Kasumi-1 (cell line): ENCODE measurements at places on chromosomes 11 and 22.
A peak's percentile ranks its signal among the peaks of the same experiment; 100 is the strongest.

DNA sequence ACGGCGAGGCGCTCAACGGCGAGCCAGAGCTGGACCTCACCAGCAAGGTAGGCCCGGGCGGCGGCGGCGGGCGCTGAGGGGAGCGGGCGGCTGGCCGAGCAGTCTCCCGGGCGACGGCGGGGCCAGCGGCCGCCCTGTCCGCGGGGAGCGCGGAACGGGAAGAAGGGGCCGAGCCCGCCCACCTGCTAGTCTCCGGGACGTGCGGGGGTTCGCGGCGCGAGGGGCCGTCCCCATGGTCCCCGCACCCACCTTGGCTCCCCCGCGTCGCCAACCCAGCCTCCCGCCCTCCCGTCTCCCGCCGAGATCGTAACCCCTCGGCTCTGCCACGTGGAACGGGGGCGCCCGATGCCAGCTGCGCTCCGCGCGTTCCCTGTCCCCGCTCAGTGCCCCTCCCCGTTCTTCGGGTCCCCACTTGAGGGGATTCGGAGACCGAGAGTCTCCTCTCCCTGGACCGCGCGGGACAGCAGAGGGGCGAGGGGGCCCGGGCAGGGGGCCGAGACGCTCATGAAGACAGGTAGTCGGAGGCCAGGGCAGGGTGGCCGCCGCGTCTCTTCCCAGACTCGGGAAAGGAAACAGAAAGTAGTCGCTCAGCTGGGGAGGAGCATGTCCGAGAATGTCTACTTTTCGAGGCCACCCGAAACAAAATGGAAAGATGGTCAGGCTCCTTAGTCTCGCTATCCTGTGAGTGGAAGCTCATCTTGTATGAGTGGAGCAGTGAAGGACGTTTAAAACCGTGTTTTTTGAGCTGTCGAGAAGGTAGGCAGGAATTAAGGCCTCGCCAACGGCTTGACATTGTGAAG is 557 bp downstream of the GTPBP1 start:
- DNase-seq: peak; percentile 21

DNA sequence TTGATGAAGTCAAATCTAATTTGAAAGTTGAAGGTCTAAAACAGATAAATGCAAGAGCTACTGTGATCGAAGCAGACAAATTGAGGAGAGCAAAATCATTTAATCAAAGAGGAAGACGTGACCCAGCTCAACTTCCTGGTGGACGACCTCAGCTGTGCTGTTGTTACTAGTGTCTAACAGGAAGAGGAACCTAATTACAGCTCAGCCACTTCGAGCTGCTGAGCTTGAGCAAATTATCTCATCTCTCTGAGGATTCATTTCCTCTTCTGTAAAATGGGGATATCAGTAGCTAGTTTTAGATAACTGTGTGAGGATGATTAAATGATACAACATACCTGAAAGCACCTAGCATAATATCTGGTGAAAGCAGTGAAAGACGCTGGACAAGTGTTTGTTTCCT is 48.6 kb upstream of the OLFML1 start:
- peak; percentile 65 for DNase-seq

DNA sequence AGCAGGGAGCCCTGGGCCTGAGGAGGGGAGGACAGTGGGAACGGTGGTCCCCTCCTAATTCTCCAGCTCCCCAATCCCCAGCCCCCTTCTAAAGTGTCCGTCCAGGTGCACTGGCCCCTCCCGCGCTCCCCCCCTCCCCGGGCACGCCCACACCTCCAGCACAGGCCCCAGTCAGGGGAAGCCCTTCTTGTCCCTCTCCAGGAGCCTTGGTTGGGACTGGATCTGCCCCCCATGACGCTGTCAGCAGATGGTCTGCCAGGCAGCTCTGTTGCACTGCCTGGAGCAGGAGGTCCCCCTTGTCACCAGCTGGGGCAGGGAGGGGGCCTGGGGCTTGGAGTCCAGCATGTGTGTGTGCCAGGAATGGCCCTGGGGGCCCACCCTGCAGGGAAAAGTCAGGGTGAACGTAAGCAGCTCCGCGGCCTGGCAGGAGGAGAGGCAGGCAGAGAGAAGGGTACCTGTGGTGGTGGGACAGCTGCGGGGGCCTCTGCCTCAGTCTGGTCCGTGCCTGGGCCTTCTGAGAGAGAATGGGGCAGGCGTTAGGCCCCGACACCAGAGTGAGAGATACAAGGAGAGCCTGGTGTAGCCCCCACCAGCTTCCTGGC is 1.6 kb downstream of the IRF7 start:
- no peak for DNase-seq

- DNase-seq: no peak
Observed at GRCh38 chr22:39149915-39150847, 2.3 kb downstream of the CBX7 start.

- no peak for DNase-seq
Observed at GRCh38 chr22:20510811-20511577, 3.6 kb downstream of the MED15 start.

DNA sequence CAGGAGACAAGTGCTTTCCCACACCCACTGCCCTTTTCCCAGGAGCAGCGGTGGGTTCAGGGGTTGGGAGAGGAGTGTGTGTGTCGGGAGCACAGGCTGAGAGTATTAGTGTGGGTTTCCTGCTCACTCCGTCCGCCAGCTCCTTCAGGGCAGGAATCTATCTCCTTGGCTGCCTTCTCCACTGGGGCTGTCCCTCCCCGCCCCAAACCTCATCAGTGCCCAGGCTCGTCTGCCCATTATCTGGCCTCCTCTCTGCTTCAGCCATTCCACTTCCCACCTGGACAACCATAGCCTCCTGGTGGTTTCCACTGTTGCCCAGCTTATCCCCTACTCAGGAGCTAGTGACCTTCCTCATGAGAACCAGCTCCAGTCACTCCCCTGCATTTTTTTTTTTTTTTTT is 19.9 kb downstream of the ASPHD2 start:
- no peak for DNase-seq

GRCh38 chr11:2703363-2704141 is 3.8 kb upstream of the KCNQ1OT1 start:
- DNase-seq: no peak

DNA sequence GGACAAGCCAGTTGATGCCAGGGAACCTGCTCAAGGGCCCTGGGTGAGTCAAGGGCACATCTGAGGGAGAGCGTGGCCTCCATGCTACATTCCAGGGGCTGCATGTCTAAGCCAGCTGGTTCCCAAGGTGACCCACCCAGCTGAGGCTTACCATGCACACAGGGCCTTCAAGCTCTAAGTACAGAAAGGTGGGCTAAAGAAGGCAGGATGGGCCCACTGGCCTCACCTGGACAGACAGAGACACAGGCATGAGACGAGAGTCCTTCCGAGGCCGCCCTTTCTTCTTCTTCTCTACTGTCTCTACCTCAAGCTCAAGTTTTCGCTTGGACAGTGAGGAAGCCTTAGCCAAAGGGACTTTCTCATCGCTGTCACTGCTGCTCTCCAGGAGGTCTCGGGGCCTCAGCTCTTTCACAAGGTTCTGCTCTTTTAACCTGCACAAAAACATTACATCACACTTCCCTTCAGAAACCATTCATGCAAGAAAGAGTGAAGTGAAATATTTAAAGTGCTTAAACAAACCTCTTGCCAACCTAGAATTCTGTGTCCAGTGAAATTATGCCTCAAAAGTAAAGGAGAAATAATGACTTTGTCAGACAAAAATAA is 69.9 kb downstream of the HIRA start:
- DNase-seq: no peak

DNA sequence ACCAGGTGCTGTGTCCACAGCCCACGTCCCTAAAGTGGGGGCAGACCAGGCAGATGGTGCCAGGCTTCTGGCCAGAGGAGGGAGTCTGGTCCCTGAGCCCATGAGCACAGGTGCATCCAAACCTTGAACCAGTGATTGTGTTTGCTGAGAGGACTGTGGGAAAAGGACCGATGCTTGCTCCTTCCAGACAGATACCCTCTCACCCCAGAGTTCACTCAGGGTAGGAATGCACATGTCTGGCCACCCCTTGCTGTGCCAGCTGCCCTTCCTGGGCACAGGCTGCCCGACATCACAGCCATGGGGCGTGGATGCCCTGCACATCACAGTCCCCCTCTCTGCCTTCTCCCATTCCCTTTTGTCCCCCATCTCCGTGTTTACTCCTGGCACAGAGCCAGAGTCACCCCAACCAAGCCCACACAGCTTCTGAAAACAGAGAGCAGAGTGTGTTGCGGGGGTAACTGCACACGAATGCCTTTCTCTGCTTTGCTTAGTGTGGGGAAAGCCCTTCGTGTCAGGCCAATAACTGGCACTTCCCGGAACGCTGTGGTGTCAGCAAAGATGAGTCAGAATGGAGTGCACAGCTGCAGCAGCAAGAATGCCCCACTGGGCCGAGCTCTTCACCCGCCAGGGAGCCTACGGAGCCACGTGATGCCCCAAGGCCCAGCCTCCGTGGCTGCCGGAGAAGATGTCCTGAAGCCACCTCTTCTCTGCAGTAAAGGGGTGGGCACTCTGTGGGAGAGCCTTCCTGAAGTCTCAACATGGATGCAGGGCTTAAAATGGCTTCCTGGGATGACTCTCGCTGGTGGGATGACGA is 7.6 kb downstream of the CARS1 start:
- peak; percentile 89 for DNase-seq

GRCh38 chr11:114280696-114281095 is 15.5 kb upstream of the NNMT start:
- DNase-seq: peak; percentile 46

DNA sequence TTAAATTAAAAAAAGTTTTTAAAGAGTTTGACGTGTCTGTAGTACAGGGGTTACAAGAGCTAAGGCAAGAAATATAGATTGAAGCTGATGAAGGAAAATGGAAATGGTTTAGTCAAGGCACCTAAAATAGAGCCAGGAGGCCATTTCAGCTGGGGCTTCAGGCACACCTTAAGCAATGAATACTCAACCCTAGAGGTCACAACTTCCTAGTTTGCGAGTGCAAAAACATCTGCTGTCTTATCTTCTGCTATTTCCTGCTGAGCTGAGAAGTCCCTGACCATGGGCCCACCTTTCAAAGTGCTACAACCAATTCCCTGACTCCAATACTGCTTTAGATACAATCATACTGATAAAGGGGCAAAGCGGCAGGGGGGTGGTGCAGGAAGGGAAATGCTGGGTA is 87.4 kb downstream of the DLG2 start:
- no peak for DNase-seq

- DNase-seq: peak; percentile 70
Observed at GRCh38 chr11:60130496-60130895, 42.0 kb downstream of the MS4A2 start.

- no peak for DNase-seq
Observed at GRCh38 chr11:76252631-76253070, 46.3 kb upstream of the WNT11 start.

DNA sequence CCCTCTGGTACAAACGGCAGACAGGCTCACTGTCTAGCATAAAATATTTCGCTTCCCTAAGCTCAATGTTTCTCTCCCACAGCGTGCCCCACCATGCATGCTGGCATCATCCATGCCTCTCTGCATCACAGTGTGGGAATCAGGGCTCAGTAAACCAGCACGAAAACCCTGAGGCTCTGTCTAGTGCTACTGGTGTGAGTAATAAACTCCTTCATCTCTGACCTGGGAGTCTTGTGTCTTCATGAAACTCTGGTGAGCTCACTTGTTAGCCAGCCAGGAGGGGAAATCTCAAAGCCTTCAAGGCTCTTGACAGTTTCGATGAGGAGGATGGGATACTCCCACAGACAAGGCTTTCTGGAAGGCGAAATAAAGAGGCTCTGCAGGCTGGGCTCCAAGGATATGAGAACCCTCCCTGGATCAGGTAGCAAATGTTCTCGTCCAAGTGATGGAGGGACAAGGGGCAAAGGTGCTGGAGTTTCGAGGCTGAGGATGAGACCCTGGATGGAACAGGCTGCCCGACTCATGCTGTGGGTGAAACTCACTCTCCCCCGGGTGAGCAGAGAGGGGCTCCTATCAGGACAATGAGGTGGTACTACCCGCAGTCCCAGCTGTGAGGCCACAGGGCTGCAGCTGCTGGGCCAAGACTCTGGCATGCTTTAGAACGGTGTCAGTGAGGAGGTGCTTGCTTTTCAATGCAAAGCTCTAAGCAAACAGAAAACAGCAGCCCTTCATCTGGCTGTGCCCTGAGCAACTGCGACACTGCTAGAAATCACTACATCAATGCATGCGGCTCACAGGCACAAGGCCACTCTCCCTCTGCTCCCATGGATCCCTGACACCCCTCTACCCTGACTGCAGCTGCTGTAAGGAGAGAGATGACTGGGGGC is 69.3 kb downstream of the SHANK2 start:
- no peak for DNase-seq

- DNase-seq: no peak
Observed at GRCh38 chr11:5065027-5065426, 4.3 kb upstream of the OR52E1 start.

- no peak for DNase-seq
Observed at GRCh38 chr11:27861706-27862430, 161.6 kb upstream of the BDNF start.

DNA sequence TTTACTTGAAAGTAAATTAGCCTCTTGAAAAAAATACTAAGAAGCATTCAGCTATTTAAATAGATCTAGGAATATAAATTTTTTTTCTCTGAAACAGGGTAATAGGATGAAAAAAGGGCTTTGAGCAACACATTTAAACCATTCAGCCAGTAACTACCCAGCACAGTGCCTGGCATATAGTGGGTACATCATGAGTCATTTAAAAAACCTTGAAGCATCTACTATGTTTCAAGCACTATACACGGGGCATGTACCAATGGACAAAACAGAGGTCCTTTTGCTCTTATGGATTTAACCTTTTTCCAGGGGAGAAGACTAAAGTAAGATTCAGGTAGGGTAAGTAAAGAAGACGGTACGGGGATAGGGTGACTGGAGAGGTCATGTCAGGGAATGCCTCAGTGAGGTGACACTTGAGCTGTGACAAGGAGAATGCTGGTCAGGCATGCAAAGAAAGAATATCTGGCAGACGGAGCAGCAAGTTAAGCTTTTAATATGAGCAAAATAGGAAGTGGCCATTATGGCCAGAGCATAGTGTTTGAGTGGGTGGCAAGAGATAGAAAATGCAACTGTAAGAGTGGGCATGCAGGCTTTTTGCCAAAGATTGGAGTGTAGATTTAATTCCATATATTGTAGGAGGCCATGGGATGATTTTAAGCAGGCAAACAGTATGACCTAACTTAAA is 101.1 kb downstream of the HIPK3 start:
- DNase-seq: no peak

DNA sequence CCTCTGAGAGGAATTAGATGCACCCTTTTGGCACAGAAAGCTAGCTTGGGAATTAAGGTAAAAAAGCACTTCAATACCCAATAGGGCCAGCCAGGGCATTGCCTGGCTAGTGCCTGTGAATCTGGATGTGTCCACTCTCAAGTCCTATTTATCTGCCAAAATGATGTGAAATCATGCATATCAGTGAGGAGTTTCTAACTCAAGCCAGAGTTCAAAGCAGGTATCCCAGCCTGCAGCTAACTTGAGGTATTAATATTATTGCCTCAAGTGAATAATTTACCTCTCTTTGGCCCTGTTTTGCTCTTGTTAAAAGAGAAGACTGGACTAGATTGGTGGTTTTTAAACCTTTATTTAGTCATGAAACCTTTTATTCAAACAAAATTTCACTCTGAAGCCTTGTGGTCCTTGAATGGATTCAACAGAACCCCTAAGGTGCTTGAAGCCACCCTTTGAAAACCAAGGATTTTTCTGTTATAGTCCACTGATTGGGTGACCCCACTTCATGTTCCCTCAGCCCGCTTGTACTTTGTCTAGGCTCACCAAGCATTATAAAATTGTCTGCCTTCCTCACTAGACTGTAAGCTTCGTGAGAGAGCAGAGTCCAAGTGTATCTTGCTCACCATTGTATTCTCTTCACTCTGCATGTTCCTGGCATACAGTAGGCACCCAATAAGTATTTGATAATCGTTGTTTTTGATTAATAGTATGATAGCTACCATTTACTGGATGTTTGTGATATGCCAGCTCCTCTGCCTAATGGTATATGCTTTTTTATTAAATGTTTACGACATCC is 4.5 kb downstream of the RNF121 start:
- no peak for DNase-seq
